NCI-H1105 (cell line): ENCODE measurements at places on chromosomes 3 and 15.
A peak's percentile ranks its signal among the peaks of the same experiment; 100 is the strongest.

- DNase-seq, result peak; percentile 75
Measured at GRCh38 chr3:152269831-152270734, 1.4 kb downstream of the MBNL1 start.

DNA sequence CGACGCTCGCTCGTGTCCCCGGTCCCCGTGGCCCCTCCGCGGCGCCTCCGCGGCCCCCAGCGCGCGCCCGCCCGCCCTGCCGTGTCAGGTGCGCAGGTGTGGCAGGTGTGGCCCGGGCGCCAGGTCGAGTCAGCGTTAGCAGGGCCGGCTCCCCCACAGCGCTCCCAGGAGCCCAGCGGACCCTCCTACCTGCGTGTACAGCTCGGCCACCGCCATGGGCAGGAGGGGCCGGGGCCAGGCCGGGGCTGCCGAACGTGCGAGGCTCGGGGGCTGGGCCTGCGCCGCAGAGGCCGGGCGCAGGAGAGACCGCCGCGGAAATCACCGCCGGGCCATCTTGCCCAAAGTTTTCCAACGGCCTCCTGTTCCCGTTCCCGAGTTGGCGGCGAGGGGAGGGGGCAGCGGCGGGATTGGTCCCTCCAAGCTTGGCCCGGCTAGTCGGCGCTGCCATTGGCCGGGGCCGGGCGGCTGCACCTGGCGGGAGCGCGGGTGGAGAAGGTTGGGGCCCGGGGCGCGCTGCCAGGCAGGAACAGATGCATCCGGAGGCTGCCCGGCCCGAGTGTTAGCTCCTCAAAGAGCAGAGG lies at the start of gene MYO5C:
Gene MYO5C (minus strand): TSS at position 384 of the 581 bp plus-strand sequence. CDS start 168 bp downstream, at position 216.
- DNase-seq, result peak; percentile 85

DNA sequence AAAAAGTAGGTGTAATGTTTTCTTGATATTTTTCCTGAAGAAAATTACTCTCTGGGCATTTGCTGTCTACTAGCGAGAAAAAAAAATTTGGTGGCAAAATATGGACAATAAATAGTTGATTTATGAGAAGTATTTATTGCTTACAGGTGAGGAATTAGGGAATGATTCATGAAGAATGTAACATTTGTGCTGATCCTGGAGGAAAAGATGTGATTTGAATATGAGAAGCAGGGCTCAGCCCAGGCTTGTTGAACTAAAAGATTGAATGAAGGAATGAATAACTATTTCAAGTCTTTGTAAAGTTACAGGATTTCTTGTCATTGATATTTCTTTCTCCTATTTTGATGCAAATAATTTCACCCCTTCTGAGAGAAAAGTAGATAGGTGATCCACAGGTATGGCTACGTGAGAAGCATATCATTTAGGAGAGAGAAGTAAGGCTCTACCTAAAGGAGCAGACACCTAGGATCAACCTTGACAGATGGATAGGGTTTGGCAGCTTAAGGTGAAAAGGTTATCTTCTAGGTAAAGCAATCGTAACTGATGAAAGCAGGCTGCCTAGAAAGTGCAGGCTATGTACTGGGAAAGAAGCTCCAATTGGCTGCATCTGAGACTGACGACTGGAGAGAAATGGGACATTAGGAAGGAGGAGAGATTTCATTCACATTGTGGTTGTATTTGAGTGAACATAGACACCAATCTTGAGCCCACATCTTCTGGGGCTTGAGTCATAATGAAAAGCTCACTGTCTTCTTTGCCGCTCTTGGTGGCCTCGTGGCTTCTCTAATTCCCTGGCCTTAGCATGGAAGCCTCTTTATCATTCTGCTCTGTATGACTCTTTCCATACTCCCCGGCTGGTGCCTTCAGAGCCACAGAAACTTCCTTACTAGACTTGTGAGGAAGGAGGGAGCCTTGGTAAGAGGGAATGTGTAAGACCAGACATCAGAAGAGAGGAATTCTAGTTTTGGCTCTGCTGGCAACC lies 106.5 kb downstream of the P3H2 start:
- no peak for DNase-seq

- no peak for DNase-seq
Measured at GRCh38 chr15:68957696-68958095, 27.4 kb downstream of the SPESP1 start.

- no peak for DNase-seq
Measured at GRCh38 chr3:110814170-110815007, 257.2 kb upstream of the NECTIN3 start.

DNA sequence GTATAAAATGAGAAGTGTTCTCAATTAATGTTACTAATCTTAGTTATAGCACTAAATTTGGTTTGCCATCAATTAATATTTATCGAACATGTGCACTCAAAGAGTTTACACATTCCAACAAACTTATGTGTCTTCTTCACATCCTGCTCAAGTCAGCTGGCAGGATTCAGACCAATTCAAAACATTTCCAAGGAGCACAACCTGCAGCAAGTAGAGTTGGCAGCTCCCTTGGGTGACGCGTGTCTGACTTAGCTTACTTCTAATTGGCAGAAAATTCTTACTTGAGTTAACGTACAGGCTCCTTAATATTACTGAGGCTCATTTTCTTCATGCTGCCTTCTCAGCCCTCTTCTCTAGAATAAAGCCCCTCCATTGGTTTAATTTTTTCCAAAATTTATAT lies 110.4 kb upstream of the PFN2 start:
- DNase-seq, result no peak

- DNase-seq, result no peak
Measured at GRCh38 chr15:85491691-85492090, 111.3 kb downstream of the AKAP13 start.

- peak; percentile 87 for DNase-seq
Measured at GRCh38 chr3:183490653-183491052, 62.2 kb upstream of the MCF2L2 start.

- no peak for DNase-seq
Measured at GRCh38 chr3:150248116-150248887, 159.8 kb upstream of the TSC22D2 start.

DNA sequence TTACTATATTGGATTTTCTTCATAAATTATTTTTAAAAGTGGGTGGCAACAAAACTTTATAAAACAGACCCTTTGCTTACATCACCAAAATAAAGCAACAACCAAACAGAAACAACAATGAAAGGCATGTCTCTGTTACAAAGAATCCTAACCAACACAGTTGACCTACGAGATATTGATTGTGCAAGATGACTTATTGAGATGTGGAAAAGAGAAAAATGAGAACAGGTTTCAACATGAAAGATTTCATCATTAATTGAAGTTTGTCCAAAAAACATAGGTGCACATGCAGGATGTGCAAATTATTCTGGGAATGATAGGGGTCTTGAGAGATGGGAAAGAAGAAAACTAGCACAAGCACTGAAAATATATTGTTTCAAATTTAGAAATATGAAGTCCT lies 9.0 kb downstream of the GMNC start:
- no peak for DNase-seq

GRCh38 chr3:158801201-158801600 lies 653 bp upstream of the MFSD1 start:
- no peak for DNase-seq

DNA sequence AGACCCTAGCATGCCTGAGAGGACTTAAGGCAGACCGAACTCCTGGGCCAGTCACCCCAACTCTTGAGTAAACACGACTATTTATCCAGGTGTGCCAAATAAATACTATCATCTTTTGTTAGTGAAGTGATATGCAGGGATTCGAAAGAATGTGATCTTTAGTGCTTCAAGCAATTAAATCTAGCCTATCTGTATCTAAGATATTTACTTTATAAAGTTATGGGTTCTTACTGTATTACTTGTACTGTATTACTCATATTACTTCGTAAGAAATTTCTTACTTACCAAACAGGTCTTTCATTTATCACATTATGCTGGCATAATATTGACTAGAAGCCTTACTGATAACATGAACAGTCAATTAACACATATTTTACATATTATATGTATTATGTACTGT lies 211.6 kb upstream of the NECTIN3 start:
- no peak for DNase-seq

DNA sequence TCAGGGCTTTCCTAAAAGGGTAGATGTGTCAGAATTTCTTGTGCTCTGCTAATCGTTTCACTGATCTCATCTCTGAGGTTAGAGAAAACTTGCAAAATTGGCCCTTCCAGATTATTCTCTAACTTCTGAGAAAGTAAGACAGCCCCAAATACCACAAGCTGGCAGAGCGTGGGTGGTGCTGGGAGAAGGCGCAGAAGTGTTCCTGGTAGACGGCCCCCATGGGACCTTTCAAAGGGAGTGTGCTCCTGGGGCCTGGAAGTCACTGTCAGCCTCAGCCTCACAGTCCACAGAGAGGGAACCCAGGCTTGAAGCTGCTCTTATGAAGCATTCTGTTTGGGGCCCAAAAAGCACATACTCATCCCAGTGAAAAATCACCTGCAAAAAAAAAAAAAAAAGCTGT lies 86.5 kb upstream of the PFN2 start:
- no peak for DNase-seq

DNA sequence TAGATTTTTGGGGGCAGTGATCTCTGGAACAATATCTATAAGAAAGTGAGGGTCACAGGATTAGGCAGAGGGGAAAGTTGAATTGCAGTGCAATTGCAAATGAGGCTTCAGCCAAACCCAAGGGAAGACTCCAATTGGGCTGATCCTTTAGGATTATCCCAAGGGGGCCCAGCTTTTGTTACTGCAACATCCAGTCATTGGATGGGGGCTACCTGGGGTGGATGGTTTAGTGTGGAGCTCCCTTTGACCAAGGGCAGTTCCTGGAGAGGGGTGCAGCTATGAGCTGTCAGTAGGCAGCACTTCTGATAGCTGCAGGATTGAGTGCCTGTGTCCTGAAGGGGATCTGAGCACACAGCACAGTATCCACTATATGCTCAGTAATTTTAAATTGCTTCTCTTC lies 355.2 kb upstream of the AZI2 start:
- no peak for DNase-seq

DNA sequence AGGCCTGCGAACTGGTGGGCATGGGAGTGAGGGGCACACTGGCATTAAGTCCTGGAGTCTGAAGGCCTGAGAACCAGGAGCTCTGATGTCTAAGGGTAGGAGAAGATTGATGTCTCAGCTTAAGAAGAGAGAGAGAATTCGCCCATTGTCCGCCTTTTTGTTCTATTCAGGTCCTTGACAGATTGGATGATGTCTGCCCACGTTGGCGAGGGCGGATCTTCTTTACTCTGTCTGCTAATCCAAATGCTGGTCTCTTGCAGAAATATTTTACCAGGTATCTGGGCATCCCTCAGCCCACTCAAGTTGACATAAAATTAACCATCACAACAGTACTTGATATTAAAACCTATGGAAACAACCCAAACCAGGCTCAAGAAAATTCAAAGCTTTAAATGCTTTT lies 44.1 kb downstream of the MAP6D1 start:
- no peak for DNase-seq

DNA sequence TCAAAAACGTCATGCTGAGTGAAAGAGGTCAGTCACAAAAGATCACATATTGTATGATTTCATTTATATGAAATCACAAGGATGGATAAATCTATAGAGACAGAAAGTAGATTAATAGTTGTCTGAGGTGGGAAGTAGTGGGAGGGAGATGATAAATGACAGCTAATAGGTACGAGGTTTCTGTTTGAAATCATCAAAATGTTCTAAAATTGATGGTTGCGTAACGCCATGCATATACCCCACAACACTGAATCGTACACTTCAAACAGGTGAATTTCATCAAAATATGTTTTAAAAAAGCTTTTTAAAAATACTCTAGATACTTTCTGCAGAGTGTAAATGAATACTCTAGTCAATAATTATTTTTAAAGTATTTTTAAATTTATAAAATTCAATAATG lies 303.0 kb upstream of the STAC start:
- DNase-seq, result no peak

DNA sequence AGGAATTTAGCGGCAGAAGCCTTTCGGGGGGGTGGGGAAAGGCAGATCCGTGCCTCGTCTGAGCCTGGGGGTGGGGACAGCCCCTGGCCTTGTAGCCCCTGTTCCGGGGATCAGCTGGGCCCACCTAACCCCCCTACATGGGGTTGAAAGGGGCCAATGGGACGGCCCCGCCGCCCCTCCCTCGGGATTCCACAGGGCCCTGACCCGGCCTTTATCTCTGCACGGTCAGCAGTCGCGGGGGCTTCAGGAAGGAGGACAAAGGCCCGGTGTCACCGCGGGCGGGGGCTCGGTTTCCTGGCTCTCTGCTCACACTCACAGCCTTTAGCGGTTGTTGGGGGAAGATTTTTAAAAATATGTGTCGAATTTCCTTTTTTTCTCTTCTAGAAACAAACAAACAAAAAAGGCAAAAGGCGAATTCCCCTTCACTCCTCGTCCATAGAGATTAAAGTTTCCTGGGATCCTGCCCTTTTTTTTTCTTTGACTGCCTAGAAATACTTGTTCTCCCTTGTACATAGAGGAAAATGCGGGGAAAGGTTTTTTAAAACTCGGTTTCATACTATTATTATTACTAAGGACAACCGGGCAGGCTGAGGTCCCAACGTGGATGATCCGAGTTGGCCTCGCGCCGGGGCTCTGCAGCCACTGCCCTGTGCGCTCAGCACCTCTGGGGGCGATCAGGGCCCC lies 7.9 kb downstream of the FOXL2 start:
- no peak for DNase-seq

GRCh38 chr3:48607519-48607918 lies 1.9 kb downstream of the UQCRC1 start:
- DNase-seq, result no peak

DNA sequence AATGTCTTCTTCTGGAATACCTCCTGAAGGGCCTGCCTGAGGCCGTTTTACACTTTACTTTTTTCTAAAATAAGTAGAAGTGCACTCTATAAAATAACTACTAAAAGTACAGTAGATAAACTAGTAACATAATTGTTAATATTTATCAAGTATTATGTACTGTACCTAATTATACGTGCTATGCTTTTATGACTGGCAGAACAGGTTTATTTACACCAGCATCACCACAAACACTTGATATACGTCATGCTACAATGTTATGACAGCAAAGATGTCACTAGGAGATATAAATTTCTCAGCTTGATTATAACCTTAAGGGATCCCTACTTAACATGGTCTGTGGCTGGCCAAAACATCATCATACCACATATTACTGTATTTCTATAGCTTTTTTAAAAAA lies 29.4 kb downstream of the DLG1 start:
- no peak for DNase-seq

DNA sequence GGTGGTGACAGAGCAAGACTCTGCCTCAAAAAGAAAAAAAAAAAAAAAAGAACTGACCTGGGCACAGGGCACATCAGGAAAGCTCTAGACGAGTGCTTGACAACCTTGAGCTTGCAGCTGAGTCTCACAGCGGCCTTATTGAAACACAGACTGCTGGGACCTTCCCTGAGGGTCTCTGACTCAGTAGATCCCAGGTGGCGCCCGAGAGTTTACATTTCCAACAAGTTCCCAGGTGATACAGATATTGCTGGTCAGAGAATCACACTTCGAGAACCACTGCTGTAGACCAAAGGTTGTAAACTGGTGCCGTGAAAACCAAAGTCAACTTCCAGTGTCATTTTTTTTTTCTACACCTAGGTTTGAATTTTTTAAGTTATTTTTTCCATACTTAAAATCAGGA lies 573.2 kb upstream of the MDFIC2 start:
- DNase-seq, result no peak

- DNase-seq, result no peak
Measured at GRCh38 chr3:73435055-73435454, 189.7 kb downstream of the PDZRN3 start.
